Left renal cortex interstitium (tissue), 4 donors: ENCODE measurements at places on chromosomes 12 and 14. TPM values are rescaled to one million over a fixed set of nuclear protein-coding genes. Genes with fewer than 3 reads are reported as not detected.

GRCh38 chr14:71856199-71856919 is 75.9 kb upstream of the RGS6 start:
- no peak for DNase-seq

TRMT61A gene
- polyA plus RNA-seq = 9.4 TPM

ADAM20 gene
- polyA plus RNA-seq = 0.06 TPM

- no peak for DNase-seq
These were observed 59.9 kb downstream of the DDHD1 start for GRCh38 chr14:53093206-53093605.

GRCh38 chr12:131242741-131243496 is 289.2 kb downstream of the ADGRD1 start:
- no peak for DNase-seq

DNA sequence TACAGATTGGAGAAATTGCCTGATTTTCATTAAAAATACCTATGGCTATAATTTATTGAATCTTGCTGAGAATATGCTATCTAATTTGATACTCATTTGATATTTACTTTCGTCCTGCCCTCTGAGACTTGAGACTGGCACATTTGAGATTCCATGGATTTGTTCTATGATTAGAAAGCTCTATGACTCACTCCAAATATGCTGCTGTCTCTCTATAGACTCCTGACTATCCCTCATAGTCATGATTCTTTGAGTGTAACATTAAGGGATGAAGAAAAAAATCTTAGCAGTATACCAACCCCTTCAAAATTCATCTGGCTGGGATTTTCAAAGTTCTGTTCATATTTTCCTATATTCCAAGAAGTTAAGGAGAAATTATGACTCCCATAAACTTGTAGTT is 191.9 kb downstream of the LRIG3 start:
- DNase-seq = no peak

GRCh38 chr12:68042212-68042699 is 53.0 kb downstream of the IFNG-AS1 start:
- no peak for DNase-seq

KRT6C gene
- polyA plus RNA-seq = not detected

IFI27 gene
- polyA plus RNA-seq = 8.2 TPM
